ENCODE measurements at places on chromosomes 13 and 19.
A peak's percentile ranks its signal among the peaks of the same experiment; 100 is the strongest.

GRCh38 chr19:7953060-7953459, 9.6 kb upstream of the TIMM44 start:
- no peak for DNase-seq

GRCh38 chr19:10797078-10797477, 38.9 kb downstream of the TMED1 start:
- DNase-seq, result no peak

DNA sequence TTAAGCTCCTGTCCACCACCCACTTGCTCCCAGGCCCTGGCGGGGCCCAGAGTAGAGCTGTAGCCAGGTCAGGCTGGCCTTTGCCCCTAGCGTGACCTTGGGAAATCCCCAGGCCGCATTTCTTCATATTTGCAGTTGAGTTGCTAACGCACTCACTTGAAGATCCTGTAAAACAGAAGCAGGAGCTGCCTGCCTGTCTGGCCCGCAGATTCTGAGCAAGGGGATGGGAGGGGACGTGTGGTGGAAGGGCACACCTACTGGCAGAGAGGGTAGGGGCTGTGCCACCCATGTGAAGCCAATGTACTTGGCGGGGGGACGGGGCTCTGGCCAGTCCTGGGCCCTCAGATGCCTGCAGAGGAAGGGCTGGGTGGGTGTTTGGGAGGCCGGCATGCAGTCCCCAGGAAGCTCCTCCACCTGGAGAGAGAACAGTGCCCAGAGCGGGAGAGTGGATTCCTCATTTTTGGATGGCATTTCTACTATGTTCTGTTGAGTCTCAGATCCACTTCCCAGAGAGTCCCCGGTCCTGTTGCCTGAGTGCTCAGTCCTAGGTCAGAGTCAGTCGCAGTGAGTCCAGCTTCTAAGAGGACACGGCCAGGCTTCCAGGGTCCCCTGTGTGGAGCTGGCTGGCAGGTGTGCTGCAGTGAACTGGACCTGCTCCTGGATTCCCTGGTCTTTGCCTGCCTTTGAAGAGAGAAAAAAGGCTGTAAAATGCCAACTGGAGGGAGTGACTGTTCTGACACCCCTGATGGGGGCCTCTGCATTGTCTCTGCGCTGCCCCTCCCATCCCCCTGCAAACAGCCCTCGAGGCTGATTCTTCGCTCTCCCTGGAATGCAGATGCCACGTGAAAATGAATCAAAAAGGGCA, 62.9 kb downstream of the GGACT start:
- DNase-seq, result no peak

DNA sequence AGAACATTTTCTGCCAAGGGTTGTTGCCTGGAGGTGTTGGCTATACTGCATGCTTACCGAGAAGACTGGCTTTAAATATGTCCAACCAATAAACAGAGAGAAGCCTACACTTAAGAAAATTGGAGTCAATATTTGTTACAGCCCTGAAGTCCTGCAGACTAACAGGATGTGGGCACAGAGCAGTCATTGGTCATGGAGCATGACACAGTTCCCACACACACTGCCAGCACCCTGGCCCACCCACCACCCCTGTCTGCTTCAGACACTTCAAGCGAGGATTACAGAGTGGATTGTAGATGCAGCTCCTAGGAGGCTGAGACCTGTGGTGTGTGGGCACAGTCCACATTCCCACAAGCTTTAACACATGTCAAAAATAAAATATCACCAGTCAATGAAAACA, 21.0 kb upstream of the SERP2 start:
- no peak for DNase-seq

DNA sequence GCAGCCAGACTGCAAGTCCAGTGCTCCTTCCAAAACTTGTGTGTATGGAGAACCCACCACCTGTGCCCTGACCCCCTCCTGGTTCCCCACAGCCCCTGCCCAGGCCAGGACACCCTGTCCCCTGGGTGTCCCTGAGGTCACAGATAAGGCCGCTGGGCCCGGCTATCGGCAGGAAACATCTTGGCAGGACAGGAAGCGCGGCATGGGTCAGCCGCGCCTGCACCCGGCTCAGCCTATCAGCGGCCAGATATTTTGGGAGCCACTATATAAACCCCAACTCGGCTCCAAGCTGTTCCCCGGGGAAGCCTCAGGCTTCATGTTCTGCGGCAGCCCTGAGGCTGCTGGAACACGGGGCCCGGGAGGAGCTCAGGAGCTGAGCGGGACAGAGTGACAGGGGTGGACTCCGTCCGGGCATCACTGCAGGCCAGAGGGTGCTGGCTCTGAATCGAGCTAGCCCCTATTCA, 60.8 kb downstream of the AP1M1 start:
- no peak for DNase-seq

- DNase-seq, result peak; percentile 99
These were observed 32.0 kb upstream of the TUBGCP3 start for GRCh38 chr13:112619730-112620631.

GRCh38 chr19:16851031-16851712, 22.0 kb downstream of the SIN3B start:
- DNase-seq, result no peak

DNA sequence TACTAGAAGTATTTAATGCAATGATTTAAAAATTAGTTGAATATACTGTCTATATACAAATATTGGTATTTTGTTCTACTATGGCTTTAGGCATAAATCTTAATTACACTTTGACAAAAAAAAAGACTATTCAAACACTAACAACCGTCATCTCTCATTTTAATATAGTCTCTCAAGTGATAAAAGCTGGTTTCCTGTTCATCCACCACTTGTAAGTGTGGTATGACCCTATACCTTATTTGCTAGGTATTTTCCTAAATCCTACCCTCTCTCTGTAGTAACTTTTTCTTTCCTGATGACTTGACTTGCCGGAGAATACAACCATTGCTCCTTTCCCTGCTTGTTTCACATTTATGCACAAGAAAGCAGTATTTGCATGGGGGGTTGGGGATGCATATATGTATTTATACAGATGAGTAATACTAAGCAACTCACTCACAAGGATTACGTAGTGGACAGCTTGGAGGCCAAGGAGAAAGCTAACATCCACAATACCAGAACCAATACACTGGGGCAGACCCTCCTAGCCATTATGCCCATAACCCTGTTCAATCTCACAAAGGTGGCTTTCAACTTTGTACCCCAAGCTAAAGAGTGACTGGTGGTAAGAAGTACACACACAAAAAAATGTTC, 12.7 kb upstream of the EFNB2 start:
- no peak for DNase-seq

DNA sequence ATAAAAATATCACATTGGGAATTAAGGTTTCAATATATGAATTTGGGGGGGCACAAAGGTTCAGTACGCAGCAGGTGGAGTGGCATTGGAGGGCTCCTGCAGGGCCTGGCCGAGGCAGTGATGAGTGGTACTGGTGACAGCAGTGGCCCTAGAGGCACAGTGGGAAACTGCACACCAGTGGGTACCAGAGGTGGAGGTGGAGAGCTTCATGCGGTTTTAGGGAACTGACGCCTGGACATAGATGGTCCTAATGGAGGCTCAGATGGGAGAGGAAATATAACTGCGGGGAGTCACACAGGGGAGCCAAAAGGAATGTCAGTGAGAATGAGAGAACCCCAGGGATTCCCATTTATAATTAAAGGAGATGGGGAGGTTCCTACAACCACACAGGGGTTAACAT, 156.2 kb downstream of the COG6 start:
- DNase-seq, result no peak

DNA sequence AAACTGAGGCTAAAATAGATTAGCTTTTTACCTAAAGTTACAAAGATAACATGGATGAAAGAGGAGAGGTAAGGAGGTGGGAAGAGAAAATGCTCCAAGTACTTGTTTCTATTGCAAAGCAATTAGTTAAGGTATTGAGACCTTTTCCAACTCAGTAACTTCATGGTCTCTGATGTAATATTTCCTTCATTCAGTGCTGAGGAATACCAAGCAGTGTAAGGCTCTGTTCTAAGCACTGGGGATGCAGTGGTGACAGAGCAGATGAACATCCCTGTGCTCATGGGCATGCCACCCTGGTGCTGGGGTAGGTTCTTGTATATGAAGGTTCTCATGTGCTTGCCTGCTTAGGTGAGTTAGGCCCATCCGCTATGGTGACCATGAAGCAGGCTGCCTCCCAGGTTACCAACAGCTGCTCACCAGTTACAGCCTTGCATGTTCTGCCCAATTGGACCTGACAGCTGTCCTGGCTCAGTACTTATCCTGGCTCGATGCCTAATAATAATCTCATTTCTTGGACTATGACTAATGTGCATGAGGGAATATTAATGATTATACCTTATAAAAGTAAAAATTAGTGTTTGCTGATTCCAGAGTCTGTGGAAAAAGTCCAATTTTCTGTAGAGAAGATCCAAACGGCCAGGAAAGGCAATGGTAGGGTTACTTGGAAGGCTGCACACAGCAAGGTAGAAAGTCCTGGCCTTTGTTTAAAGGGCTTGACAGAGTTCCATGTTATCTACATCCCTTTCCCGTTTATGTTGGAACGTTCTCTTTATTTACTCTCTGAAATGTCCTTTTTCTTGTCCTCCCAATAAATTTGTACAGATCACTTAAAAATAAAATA, 48.3 kb downstream of the LATS2 start:
- DNase-seq, result no peak

DNA sequence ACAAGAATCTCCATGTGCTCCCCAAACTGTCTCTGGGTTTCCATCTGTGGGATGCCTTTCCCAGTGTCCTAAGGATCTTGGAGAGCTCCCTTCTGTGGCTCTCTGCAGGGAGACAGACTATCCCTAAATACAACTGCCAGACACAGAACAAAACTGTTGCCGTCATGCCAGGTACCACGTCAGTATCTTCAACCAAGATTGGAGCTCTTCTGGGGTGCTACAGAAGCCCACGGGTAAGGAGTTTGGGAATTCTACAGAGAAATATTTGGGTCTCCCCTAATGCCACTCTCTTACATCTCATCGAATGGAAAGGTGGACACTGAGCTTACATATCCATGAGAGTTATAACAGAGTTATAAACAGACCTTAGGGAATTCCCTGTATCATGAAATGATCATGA, 4.9 kb upstream of the MBD3L3 start:
- DNase-seq, result no peak

DNA sequence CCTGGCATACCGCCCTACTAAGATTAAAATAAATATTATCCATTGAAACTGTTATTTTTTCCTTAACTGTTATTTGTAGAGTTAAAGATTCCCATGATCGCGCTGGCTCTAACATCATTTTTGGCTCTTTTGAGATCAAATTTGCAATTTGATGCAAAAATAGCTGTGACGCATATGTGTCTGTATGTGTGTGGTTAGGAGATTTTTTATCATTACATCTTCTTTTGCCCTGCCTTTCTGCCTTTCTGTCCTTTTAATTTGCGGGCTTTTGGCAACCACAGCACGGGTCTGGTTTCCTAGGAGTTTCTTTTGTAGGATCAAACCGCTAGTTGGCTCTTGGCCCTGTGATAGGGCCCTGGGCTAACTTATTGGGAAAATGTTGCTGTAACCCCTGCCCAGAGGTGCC, 37.3 kb upstream of the ALOX5AP start:
- no peak for DNase-seq

DNA sequence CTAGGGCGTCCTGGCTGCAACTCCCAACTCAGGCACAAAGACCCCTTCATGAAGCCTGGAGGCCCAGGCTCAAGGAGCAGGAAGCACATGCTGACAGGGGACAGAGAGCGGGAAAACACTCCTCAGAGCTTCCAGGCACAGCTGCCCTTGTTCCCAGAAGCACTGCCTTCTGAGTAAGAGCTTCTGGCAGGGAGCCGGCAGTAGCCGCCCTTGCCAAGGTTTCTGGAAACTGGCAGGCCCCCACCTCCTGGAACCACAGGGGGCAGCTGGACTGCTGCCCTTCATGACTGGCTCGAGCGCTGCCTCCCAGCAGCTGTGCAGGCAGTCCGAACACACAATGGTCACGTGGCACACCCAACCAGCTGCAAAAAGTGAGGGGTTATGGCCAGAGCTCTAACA, 33.6 kb upstream of the EPHX3 start:
- peak; percentile 67 for DNase-seq

GRCh38 chr13:23851106-23851505, 38.1 kb downstream of the MIPEP start:
- no peak for DNase-seq

- no peak for DNase-seq
These were observed 59.6 kb downstream of the COL4A2 start for GRCh38 chr13:110366733-110367132.

- DNase-seq, result no peak
These were observed 100.8 kb downstream of the STK24 start for GRCh38 chr13:98476106-98476505.

- no peak for DNase-seq
These were observed 107.2 kb downstream of the CACNA1A start for GRCh38 chr19:13398780-13399726.

GRCh38 chr13:46751811-46752635, 44.9 kb downstream of the ESD start:
- DNase-seq, result no peak

DNA sequence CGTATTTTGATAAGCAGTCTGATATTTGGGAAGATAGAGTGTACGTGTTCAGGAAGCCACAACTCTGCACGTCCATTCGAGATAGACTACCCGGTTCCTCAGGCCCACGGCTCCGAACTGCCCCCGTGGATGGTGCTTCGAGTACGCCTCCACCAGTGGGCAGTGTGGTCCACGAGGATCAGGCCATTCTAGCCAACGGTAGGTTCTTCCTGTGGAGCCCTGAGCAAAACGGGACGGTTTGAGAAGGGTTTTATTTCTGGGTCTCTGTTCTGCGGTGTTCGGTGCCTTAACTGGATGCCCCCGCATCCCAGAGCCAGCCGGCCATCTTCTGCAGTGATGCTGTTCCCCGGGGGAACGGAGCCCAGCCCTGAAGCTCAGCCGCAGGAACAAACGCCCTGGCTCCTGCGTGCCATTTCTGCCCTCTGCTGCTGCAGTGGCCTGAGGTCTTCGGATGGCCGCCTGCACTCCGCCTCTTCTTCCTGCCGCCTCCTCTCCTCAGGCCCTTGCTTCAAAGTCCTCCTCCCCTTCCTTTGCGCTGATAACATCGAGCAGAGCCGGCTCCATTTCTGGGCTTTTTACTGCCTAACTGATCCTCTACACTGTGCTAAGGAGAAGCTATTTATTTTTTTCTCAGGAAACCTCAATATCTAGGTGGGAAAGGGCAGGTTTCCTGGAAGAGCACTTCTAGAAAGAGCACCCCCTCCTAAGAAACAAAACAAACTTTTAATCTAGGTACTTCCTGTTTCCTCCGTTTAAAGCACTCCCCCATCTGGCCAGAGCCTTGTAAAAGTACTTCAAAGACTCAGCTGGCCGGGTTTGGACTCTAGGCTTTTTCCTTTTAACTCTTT, 36.2 kb upstream of the SLC46A3 start:
- DNase-seq, result no peak

- no peak for DNase-seq
These were observed 175.3 kb downstream of the VWA8 start for GRCh38 chr13:41785402-41786172.

GRCh38 chr19:50300051-50300450, 29.1 kb downstream of the KCNC3 start:
- no peak for DNase-seq

- DNase-seq, result no peak
These were observed 92.2 kb downstream of the DCLK1 start for GRCh38 chr13:36038785-36039555.
